ENCODE measurements at places on chromosomes 1 and 21.

- DNase-seq = no peak
Observed at GRCh38 chr1:230159580-230159979, 92.5 kb downstream of the GALNT2 start.

- DNase-seq = no peak
Observed at GRCh38 chr1:202161151-202162046, 997 bp upstream of the PTPN7 start.

- DNase-seq = no peak
Observed at GRCh38 chr1:66402194-66402593, 131.8 kb upstream of the SGIP1 start.

GRCh38 chr1:5570931-5571330 is 421.3 kb downstream of the NPHP4 start:
- no peak for DNase-seq

DNA sequence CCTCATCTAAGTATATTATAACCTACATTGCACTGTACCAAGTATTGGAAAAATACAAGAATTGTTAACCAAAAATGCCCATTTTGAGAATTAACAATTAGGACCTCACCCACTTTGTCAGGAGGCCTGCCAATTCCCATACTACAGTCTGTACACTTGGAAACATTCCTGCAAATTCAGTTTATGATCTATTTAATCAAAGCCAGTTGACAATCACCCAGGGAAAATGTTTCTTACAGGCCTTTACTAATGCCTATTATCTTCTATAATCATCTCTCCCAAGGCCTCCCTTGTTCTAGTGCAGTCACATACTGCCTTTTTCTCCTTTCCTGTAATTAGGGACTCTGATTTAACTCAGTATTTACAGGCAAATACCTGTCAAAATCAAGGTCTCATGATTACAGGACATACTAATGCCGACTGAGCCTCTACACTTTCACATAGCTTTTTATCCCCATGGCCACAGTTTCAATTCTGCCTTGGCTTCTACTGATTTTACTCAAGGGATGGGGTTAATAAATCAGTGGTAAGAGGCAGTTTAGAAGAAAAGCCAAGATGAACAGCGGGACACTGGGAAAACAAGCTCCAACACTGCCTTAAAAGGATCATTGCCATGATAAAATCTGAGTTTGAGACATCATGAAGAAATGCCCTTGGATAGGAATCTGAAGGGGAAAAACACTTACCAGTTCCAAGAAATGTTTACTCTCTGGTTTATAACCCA is 338.7 kb downstream of the VAV3 start:
- DNase-seq = no peak
